Activated B cell treated with CpG ODN at 0.5 μM for 24 hours (primary cell): ENCODE measurements at places on chromosomes 7 and 10. TPM values are rescaled to one million over a fixed set of nuclear protein-coding genes. Genes with fewer than 3 reads are reported as not detected.

The CCL24 gene
- total RNA-seq = 0.81 and 1.2 TPM in 2 replicates

The C10orf143 gene
- 7.8 and 10.1 TPM in 2 replicates for total RNA-seq

The LBX1 gene
- total RNA-seq = not detected in 2 replicates

The FXYD4 gene
- not detected in 2 replicates for total RNA-seq

The EPO gene
- total RNA-seq = not detected in 2 replicates

DNA sequence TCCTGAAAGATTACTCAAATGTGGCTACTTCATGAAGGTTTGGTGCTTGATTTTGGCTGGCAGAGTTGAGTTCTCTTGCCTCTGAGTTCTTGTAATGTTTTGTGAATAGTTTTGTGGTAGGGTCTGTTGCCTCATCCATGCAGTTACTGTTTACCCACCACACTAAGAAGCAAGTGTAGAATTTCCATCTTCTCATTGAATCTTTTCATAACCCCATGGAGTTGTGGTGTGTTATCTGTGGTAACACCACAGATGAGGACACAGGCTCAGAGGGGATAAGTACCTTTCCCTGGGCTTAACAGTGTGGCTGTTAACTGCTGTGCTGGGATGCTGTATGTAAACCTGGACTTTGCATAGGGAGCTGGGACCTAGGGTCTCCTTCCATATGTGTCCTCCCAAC lies 186.3 kb downstream of the CAMK1D start:
- peaks cover 21% of the 10 kb centered on the region for H3K36me3 ChIP-seq
- H3K27me3 ChIP-seq = no peaks in the 10 kb centered on the region
- no peak for DNase-seq
- no peak overlapping the region for H3K27ac ChIP-seq
- H3K4me3 ChIP-seq = no peak overlapping the region

DNA sequence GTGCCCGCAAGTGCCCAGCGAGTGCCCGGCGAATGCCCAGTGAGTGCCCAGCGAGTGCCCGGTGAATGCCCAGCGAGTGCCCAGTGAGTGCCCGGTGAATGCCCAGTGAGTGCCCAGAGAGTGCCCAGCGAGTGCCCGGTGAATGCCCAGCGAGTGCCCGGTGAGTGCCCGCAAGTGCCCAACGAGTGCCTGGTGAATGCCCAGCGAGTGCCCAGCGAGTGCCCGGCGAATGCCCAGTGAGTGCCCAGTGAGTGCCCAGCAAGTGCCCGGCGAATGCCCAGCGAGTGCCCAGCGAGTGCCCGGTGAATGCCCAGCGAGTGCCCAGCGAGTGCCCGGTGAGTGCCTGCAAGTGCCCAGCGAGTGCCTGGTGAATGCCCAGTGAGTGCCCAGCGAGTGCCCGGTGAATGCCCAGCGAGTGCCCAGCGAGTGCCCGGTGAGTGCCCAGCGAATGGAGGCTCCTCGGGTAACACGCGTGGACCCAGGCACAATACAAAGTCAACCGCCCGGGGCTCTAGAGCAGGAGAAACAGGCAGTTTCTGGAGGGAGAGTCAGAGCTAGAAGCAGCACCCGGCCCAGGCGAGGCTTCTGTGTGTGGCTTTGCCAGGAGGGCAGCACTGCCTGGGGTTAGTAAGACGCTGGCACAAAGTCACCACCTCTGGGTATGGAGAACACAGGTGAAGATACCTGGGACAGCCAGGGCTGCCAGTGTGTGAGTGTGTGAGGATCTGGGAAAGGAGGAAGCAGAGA lies 38.2 kb upstream of the CFAP46 start:
- no peaks in the 10 kb centered on the region for H3K36me3 ChIP-seq
- H3K4me3 ChIP-seq = no peak overlapping the region

- no peak overlapping the region for H3K4me3 ChIP-seq
- H3K27ac ChIP-seq = peak overlapping the region; percentile 16
- no peak for DNase-seq
- H3K27me3 ChIP-seq = no peaks in the 10 kb centered on the region
These were observed 55.2 kb upstream of the ZNF746 start for GRCh38 chr7:149552799-149553198.

DNA sequence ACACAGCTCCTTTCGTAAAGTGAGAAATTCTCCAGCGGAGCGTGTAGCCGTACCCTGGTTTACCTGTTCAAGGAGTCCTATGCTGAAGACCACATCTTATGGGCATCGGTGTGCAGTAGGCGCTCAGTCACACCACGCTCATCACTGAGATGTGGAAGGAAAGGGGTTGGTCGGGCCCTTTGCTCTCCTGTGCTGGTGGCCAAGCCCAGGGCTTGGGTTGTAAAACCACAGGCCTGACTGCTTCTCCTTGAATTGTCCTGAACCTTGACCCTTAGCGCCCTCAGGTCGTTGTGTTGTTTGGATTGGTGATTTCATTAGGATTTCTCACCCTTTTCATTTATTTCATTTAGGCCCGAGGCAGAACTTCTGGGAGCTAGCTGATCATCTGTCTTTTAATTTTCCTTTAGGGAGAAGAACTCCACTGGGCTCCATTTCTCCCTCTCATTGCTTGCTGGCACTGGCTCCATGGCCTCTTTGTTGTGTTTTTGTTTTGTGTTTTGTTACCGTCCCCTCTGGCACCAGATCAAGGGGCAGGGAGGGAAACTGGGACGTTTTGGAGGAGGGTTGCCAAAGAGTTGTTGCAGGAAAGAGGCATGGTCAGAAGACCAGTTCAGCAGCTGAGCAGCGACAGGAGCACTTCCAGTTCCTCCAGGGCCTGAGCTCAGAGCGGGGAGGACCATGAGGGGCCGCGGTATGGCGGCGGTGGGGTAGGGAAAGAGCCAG lies 511.4 kb upstream of the GALNT17 start:
- H3K27me3 ChIP-seq = no peaks in the 10 kb centered on the region
- H3K27ac ChIP-seq = no peak overlapping the region
- no peaks in the 10 kb centered on the region for H3K4me1 ChIP-seq
- peaks cover 6% of the 10 kb centered on the region for H3K36me3 ChIP-seq
- no peak overlapping the region for H3K4me3 ChIP-seq

DNA sequence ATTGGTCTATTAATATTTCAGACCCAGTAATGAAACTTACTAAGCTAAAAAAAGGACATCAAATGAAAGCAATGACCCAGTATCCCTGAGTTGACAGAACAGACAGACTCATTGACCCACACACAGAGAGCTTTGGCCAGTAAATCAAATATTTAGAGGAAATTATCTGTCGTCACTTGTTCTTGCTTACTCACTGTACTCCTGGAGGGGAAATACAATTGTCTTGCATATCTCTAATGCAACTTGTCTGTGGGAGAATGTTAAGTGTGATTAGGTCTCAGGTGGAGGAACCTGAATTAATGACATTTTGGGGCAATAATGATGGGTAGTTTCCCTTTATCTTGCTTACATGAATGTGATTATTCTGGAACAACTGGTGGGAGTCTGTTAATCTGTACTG lies 80.4 kb downstream of the CUBN start:
- peaks cover 11% of the 10 kb centered on the region for H3K36me3 ChIP-seq
- no peaks in the 10 kb centered on the region for H3K4me1 ChIP-seq
- no peak overlapping the region for H3K4me3 ChIP-seq

DNA sequence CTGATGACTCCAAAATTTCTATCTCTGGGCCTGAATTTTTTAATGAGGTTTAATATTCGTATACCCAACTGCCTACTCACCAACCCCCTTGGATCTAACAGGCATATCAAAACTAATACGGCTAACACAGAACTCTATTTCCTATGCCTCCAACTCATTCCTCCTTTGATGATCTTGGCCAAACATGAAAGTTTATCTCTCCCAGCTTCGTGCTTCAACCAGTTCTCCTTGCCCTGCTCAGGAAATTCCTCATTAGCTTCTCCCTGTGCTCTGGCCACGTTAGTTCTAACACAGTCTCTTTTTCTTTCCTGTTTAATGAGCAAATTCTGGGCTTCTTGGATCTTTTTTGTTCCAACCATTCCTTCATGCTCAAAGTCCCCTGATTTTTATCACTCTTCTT lies 138.9 kb upstream of the PTN start:
- no peak overlapping the region for H3K4me3 ChIP-seq
- no peaks in the 10 kb centered on the region for H3K4me1 ChIP-seq
- DNase-seq = no peak
- no peak overlapping the region for H3K27ac ChIP-seq
- no peaks in the 10 kb centered on the region for H3K27me3 ChIP-seq
- H3K36me3 ChIP-seq = no peaks in the 10 kb centered on the region

- H3K27me3 ChIP-seq = peaks cover 25% of the 10 kb centered on the region
- H3K4me1 ChIP-seq = peaks cover 10% of the 10 kb centered on the region
- H3K36me3 ChIP-seq = no peaks in the 10 kb centered on the region
- DNase-seq = no peak
These were observed 554.0 kb downstream of the MDFIC start for GRCh38 chr7:115475761-115476385.

DNA sequence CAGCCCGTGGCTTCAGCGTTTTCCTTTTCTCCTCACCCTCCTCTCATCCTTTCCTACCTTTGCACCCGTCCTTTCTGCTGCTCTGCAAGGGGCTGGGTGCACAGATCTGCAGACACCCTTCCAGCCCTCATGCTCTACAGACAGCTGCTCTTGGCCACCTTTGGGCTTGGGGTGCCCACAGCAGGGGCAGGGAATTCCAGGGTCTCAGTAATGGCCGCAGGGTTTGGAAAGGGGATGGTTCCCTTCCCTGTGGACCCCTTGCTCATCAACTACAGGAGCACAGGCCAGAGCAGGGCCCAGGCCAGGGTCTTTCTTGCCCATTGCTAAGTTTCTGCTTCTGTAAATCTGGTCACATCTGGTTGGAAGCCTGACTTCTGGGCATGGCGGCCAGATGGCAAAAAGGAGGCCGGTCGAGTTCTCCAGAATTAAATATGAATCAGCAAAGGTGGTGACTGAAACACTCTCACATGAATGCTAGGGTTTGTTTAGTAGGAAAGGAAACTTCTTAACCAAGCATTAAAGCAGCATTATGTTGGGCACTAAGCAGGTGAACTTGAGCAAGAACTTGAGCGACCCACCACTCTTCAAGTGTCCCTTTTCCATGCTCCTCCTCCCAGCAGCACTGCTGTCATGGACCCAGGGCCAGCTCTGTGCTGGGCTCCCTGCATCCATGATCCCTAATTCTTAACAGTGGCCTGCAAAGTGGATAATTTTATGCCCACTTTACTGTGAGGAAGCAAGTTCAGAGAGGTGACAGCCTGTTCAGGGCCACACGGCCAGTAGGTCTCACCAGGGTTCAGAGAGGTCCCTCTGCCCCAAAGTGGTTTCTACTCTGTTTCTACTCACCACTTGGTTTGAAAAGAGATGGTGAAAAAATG lies 1.5 kb downstream of the ECHDC3 start:
- peaks cover 13% of the 10 kb centered on the region for H3K4me1 ChIP-seq
- peak overlapping the region; percentile 68 for H3K4me3 ChIP-seq
- H3K27ac ChIP-seq = peak overlapping the region; percentile 41
- no peaks in the 10 kb centered on the region for H3K36me3 ChIP-seq
- H3K27me3 ChIP-seq = no peaks in the 10 kb centered on the region

- no peak overlapping the region for H3K27ac ChIP-seq
- H3K4me3 ChIP-seq = no peak overlapping the region
- no peaks in the 10 kb centered on the region for H3K4me1 ChIP-seq
- peaks cover 3% of the 10 kb centered on the region for H3K27me3 ChIP-seq
These were observed 118.0 kb downstream of the CELF2 start for GRCh38 chr10:11135709-11136108.

DNA sequence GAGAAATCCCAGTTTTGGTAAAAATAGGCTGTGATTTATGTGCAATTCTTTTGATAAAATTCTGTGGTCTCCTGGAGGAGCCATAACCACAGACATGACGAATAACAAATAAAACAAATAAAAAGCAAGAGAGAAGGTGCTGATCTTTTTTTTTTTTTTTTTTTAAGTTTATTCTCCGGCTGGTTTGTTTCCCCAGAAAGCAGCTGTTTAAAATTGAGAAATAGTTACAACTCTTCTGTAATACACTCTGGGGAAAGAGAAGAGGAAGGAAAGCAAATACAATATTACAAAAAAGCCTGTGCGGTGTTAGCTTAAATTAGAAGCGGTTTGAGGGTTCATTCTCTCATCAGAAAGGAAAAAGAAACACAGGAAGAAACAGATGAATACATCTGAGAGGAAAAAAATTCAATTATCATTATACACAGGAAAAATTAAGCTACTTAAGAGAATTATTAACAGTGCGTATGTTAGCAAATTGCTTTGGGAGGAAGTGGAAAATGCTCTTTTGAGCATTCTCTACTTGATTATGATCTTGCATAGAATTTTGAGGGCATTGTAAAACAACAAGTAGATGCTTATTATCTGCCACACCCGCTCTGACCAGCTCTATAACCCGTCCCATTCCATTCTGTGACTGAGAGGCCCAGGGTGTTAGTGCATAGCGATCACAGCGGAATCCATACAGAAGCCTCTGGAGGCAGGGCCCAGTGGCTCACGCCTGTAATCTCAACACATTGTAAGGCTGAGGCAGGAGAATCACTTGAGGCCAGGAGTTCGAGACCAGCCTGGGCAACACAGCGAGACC lies 40.6 kb upstream of the WAC start:
- H3K27ac ChIP-seq = no peak overlapping the region
- no peaks in the 10 kb centered on the region for H3K4me1 ChIP-seq
- H3K36me3 ChIP-seq = no peaks in the 10 kb centered on the region
- peaks cover 13% of the 10 kb centered on the region for H3K27me3 ChIP-seq

GRCh38 chr7:33448035-33448434 lies 318.7 kb downstream of the BBS9 start:
- no peak for DNase-seq
- H3K27ac ChIP-seq = no peak overlapping the region
- peaks cover 2% of the 10 kb centered on the region for H3K36me3 ChIP-seq
- no peaks in the 10 kb centered on the region for H3K27me3 ChIP-seq
- H3K4me1 ChIP-seq = no peaks in the 10 kb centered on the region

- peaks cover 4% of the 10 kb centered on the region for H3K27me3 ChIP-seq
- no peak overlapping the region for H3K4me3 ChIP-seq
- H3K4me1 ChIP-seq = peaks cover 26% of the 10 kb centered on the region
- H3K36me3 ChIP-seq = no peaks in the 10 kb centered on the region
These were observed 35.2 kb downstream of the BTBD16 start for GRCh38 chr10:122306282-122306681.

DNA sequence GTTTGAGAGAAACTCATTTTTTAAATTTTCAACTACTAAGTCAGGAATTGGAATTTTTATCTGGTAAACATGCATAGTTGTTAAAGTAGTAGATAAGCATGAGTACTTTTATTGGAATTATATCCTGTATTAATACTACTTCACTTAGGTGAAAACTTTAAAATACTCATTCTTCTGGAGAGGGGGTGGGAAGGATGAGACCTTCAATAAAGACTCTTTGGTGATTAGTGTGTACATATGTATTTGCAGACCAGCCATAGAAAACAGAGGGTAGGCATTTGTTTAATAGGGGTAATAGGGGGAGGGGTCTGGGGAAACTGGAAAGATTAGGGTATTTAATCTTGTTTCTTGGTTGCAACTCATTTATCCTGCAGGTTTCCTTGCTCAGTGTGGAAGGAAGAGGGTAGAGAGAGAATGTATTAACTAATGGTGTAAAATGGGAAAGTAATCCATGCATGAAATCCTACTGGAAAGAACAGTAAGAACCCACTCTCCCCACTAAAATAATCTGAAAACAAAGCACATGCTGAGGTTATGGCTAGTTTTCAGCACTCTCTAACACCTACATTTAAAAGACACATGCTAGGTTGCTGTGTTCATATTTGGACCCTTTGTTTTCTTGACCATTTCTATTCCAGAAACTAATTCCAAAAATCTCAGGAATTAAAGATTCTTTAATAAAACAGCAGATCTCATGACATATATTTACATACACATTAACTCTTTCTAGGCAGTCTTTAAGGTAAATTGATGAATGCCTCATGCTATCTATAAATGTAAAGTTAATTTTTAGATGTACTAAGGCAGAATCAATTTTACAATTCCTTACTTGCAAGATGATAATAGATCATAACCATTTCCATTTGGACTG lies 6.2 kb upstream of the IGF2BP3 start:
- peaks cover 14% of the 10 kb centered on the region for H3K4me1 ChIP-seq
- H3K27ac ChIP-seq = no peak overlapping the region
- DNase-seq = no peak
- H3K36me3 ChIP-seq = no peaks in the 10 kb centered on the region
- peaks cover 38% of the 10 kb centered on the region for H3K27me3 ChIP-seq
